ENCODE measurements at places on chromosomes 1 and 21. TPM values are rescaled to one million over a fixed set of nuclear protein-coding genes. Genes with fewer than 3 reads are reported as not detected.

DNA sequence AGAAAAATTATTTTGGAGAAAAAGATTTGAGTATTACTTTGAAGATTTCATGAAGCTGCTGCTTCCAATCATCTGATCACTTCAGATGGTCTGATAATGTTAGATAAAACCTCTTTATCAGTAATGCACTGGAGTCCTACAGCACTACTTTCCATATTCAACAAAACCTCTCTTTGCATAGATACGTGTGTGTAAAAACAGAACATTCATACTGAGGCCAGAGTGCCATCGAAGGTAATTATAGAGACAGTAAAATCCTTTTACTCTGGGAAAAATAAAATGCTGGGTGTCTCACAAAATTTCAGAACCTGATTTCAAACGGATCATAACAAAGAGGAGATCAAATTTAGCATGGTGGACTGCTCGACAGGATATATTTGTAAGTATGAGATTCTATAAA lies at the start of gene RGS13:
Gene RGS13, plus strand, starts transcription at position 209 of the 400 bp plus-strand sequence. CDS start 8,188 bp downstream, outside the sequence.
- DNase-seq: no peak

Gene PPM1J
- not detected for polyA plus RNA-seq

Gene LCE1A
- polyA plus RNA-seq: not detected

- DNase-seq: no peak
These were observed 4.0 kb upstream of the CAP1 start for GRCh38 chr1:40036574-40036973.

DNA sequence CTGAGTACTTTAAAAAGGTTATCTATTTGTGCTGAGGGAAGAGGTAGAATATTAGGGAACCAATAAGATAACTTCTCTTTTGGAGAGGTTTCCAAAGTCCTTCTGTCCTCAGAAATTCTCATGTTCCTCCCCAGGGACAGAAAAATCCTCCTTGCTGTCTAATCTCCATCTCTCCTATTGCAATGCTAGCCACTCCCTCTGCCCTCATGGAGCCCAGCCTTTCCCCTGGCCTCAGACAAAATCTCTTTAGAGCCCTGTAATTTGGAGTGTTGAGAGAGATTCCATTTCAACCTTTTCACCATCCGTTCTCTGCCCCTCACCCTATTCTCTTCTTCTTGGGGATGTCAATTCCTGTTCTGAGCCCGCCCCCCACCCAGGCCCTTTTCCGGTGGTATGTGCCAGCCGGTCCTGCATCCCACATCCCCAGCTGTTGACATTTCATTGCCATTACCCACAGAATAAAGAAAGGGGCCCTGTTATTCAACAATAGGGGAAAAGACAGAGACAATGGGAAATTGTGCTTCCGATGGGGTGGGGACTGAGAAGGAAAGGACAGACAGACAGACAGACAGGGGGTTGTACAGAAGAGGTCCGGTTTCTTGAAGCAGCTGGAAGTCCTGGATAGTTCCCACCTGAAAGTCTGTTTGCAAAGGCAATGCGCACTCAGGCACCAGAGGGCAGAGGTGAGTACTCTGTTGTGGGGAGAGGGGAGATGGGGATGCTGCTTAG lies at the start of gene HAPLN2:
Gene HAPLN2, plus strand, starts transcription at position 563 of the 729 bp plus-strand sequence. CDS start 4,076 bp downstream, outside the sequence.
- DNase-seq: no peak

Gene AMY1C
- polyA plus RNA-seq: not detected

Gene SPOCD1
- polyA plus RNA-seq: 0.46 TPM

DNA sequence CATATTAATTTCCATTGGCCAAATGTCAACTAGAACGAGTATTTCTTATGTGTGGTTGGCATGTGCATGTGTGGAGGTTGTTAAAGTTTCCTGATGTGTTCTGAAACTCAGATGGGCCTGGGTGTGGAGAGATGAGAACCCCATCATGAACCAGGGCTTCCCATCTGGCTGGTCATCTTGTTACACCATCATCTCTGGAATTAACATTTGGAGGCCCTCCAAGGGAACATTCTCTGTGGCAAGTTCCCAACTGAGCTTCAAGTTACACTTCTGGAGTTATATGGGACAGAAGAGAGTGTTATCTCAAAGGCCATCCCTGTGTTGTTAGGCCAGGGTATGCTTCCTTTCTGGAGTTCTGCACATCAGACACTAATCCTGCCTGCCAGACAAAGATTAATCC lies 183.6 kb downstream of the TTLL7 start:
- no peak for DNase-seq

DNA sequence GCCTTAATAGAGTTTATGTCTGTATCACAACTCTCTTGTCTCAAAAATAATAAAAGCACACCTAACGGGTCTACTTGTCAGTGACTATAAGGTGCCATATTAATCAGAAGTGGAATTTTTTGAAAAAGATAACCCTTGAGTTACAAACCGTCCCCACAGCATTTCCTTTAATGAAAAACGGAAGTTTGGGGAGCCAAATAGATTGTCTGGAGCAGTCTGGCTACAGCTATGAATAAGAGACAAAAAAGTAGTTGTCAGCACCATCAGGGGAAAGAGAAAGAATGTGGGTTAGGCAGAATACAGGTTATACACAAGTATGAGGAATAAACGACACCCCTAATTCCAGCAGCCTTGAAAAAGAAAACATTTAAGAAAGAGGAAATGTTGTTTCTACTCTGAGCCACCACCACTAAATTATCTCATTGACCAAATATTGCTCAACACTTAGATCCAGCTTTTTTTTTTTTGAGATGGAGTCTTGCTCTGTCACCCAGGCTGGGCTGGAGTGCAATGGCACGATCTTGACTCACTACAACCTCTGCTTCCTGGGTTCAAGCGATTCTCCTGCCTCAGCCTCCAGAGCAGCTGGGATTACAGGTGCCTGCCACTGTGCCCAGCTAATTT lies 29.4 kb upstream of the USP24 start:
- no peak for DNase-seq

DNA sequence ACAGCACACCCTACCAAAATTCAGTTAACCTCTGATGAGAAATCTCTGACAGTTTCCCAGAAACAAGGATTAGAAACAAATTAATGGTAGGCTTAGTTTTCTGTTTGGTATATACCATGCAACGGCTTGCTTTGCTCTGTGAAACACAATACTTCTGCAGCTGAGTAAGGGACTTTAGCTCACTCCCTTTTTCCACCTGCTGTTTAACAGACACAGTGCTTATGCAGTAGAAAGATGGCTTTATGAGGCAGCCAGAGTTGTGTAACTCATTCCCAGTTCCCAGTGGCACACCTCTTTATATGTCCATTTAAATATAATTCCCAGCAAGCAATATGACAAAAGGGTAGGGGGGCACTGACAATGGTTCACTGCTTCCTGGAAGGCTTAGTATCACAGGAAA lies 124.0 kb downstream of the PIGK start:
- DNase-seq: no peak

DNA sequence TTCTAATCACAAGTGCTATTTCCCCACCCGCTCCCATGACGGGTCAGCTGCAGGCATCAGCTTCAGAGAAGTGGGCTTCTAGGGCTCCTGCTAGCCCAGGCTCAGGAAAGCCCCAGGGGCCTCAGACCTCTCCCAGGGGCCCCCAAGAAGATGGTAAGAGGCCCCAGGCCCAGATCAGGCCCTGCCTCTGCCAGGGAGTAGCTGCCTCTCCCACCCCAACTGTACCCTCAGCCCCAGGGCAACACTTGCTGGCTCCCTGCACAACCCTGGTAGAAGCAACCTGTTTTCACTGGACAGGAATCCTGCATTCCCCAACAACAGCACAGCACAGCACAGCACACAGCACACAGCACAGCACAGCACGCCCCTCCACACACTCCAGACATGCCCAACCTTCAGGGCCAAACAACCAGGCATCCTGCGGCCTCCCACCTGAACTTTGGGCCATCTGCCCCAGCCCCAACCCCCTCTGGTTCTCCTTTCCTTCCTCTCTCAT lies 6.5 kb downstream of the BLACAT1 start:
- DNase-seq: no peak

- no peak for DNase-seq
These were observed 3.6 kb downstream of the UROD start for GRCh38 chr1:45015683-45016082.

GRCh38 chr1:14733048-14733778 lies 134.7 kb downstream of the KAZN start:
- no peak for DNase-seq

DNA sequence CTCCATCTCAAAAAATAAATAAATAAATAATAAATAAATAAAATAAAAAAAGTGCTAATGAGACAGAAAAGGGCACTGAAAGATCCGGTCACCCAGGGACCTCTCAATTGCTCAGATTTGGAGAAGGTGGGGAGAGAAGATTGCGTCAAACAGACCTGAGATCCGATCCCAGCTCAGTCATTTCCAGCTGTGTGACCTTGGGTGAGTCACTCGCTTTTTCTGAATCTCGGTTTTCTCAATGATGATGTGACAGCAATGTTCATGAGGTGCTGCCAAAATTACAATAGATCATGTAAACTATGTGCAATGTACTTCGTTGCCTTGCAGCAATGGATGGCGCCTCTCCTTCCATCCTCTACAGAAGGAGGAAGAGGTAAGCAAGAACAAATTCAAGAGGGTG lies 11.1 kb upstream of the MEF2D start:
- DNase-seq: no peak

DNA sequence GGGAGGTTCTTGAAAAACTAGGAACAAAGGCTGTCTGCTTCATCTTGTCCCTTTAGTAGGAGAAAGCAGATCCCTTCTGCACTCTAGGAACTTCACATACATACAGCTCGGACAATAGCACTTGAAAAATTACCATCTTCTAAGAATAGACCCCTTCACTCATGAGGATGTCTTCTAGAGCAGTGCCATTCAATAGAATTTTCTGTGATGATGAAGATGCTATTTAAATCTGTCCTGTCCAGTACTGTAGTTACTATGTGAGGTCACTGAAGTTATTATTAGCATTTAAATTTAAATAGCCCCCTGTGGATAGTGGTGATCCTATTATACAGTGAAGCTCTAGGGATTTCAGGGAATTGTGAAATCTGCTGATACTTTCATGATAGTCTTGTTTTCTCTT lies 46.4 kb upstream of the RAB3GAP2 start:
- DNase-seq: no peak

GRCh38 chr1:17207540-17207939 lies 2.6 kb downstream of the PADI1 start:
- DNase-seq: no peak

DNA sequence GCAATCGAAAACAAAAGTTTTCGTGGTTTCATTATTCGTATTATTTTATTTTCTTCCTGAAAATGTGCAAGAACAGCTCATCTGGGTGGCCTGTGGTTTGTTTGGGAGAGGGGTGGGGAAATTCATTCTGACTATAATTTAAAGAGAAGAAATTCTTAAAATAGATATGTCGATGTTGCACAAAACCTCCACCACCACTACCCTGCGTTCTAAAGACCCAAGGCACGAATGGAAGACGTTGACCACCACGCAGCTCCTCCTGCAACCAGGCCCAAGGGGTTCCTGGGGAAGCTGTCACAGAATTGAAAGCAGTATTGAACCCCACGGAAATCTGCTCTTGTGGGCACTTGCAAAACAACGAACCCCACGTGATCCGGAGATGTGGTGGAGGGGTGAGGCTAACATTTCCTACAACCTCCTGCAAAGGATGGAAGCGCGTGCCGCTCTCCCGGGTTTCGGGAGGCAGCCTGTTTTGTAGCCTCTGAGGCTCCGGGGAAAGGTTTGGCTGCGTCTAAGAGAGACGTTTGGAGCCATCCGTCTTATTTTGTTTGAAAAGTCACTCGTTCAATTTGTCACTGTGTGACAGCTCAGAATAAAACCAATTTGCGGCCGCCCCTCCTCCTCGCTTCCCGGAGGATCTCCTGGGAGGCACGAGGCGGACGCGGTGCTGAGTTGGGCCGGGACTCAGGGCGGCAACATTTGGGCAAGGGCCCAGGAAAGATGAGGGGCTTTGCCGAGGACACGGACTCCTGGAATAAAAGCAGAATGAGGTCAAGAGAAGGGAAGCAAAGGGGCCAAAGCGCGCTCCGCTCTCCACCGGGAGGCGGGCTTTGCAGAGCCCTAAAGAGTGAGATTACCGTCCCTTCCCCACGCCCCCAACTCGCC lies 810 bp upstream of the HLX start:
- no peak for DNase-seq

Gene ZNF683
- 24.2 TPM for polyA plus RNA-seq

Gene MYBPHL
- polyA plus RNA-seq: not detected

DNA sequence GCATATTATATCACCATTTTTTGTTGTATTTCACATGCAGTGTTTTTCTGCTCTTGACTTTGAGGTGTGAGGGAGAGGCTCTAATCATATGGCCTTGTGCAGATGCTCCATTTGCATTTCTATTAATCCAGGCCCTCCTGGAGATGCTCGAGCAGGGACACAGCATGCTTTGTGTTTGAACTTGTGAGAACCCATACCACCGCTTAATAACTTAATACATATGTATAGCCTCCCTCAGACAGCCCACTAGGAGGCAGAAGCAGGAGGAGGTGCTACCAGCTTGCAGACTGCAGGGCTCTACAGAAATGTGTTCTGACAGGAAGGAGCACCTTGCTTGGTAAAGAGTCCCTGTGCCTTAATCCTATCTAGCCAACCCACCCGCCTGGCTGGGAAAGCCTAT lies 155.2 kb downstream of the BARHL2 start:
- no peak for DNase-seq

Gene MEAF6
- 185 TPM for polyA plus RNA-seq

Gene LRRC53
- not detected for polyA plus RNA-seq

- no peak for DNase-seq
These were observed 4.8 kb downstream of the CCDC24 start for GRCh38 chr1:43995984-43996732.

DNA sequence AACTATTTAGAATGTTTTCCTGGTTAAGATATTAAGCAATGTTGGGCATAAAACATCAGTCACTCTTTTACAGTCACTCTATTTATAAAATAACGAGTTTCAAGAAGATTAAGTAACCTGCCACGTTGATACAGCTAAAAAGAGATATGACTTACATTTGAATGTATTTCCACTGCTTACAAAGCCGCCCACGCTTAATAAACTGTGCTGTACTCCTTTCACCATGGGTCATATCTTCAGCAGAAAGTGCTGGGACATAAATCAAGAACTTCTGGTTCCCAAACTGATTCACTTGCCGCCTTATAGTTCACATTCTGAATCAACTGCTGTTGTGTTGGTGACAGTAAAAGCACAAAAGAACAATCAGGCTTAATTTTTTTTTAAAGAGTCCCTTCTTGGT lies 666.7 kb downstream of the NCAM2 start:
- DNase-seq: no peak

Gene GLMP
- polyA plus RNA-seq: 26.3 TPM

Gene MAB21L3
- not detected for polyA plus RNA-seq

Gene CYYR1
- not detected for polyA plus RNA-seq

Gene TIE1
- polyA plus RNA-seq: 9.2 TPM

Data from immature natural killer cell (primary cell).